Activated naive CD8-positive, alpha-beta T cell treated with anti-CD3 and anti-CD28 coated beads, Interleukin-2, amount 10 ng/mL, durations not matched to agents 7 days and 5 days (primary cell): ENCODE measurements at places on chromosomes 4 and X. TPM values are rescaled to one million over a fixed set of nuclear protein-coding genes. Genes with fewer than 3 reads are reported as not detected.

UGT2B17 gene
- not detected for total RNA-seq

DNA sequence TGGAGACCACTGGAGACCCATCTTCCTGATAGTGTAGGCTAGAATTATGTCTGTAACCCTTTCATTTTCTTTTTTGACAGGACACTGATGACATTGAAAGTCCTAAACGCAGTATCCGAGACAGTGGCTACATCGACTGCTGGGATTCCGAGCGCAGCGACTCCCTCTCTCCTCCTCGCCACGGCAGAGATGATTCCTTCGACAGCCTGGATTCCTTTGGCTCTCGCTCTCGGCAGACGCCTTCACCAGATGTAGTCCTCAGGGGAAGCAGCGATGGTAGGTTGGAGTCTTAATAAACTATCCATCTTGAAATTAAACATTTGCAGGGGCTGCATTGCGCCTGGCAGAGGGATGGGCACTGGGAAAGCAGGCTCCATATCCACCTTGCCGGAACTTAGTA is 75.4 kb downstream of the LIMCH1 start:
- H3K27ac ChIP-seq = no peak overlapping the region
- no peak overlapping the region for H3K4me3 ChIP-seq
- no peaks in the 10 kb centered on the region for H3K4me1 ChIP-seq
- DNase-seq = no peak
- H3K27me3 ChIP-seq = no peaks in the 10 kb centered on the region

- H3K27me3 ChIP-seq = no peaks in the 10 kb centered on the region
- H3K4me3 ChIP-seq = no peak overlapping the region
- no peaks in the 10 kb centered on the region for H3K4me1 ChIP-seq
- DNase-seq = no peak
- H3K27ac ChIP-seq = no peak overlapping the region
Observed at GRCh38 chr4:19999276-19999675, 252.4 kb upstream of the SLIT2 start.

- peaks cover 21% of the 10 kb centered on the region for H3K4me1 ChIP-seq
- peak within 1 kb of the TSS; percentile 94 for H3K4me3 ChIP-seq
- peaks cover 5% of the 10 kb centered on the region for H3K36me3 ChIP-seq
- peak within 1 kb of the TSS; percentile 99 for H3K27ac ChIP-seq
- H3K27me3 ChIP-seq = no peaks in the 10 kb centered on the region
Observed at GRCh38 chr4:56387023-56388001, at the start of gene AASDH. Gene AASDH, minus strand, starts transcription at chr4:56387491. Its CDS starts 3,192 bp downstream, at chr4:56384299.

CT45A1 gene
- total RNA-seq = not detected

DNA sequence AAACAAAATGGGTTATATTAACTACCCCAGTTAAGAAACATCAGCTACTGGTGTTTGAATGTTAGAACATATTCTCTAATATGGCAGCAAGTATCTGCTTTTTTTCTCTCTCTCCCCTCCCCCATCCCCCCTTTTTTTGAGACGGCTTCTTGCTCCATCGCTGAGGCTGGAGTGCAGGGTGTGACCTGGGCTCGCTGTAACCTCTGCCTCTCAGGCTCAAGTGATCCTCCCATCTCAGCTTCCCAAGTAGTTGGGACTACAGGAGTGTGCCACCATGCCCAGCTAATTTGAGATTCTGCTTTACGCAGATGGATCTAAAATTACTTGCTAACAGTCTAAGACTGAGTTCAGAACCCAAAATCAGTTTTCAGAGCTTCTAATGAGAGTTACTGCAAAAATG is 101.9 kb downstream of the AFF1 start:
- H3K4me3 ChIP-seq = no peak overlapping the region
- no peak overlapping the region for H3K27ac ChIP-seq
- H3K4me1 ChIP-seq = peaks cover 14% of the 10 kb centered on the region
- DNase-seq = no peak
- peaks cover 3% of the 10 kb centered on the region for H3K36me3 ChIP-seq

- no peak overlapping the region for H3K4me3 ChIP-seq
- no peak overlapping the region for H3K27ac ChIP-seq
- no peaks in the 10 kb centered on the region for H3K36me3 ChIP-seq
- H3K4me1 ChIP-seq = peaks cover 3% of the 10 kb centered on the region
- H3K27me3 ChIP-seq = peaks cover 15% of the 10 kb centered on the region
Observed at GRCh38 chr4:100929135-100929534, 411.3 kb upstream of the EMCN start.

DNA sequence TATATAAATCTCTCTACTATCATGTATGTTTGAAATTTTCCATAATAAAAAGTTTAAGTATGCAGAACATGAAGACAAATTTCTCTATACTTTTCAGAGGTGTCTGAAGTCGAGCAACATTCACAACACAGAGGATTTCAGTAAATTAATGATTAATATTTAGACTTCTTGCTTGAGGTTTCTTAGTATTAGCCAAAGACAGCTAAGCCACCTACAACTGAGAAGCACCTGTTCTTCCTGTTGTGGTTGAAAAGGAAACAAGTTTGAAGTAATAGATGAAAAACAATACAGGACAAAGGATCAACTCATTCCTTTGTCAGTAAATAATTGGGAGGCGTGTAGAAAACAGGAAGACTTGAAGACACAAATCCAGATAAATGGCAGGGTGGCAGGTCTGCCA is 21.1 kb downstream of the SCML1 start:
- peaks cover 1% of the 10 kb centered on the region for H3K4me1 ChIP-seq
- DNase-seq = no peak
- H3K4me3 ChIP-seq = no peak overlapping the region
- no peaks in the 10 kb centered on the region for H3K27me3 ChIP-seq
- H3K36me3 ChIP-seq = no peaks in the 10 kb centered on the region
- H3K27ac ChIP-seq = no peak overlapping the region

GRCh38 chrX:125407314-125407713 is 87.6 kb downstream of the TEX13C start:
- H3K4me3 ChIP-seq = no peak overlapping the region
- no peak overlapping the region for H3K27ac ChIP-seq
- H3K36me3 ChIP-seq = no peaks in the 10 kb centered on the region

GAGE1 gene
- not detected for total RNA-seq

RENBP gene
- 18.8 TPM for total RNA-seq

GRCh38 chrX:23884427-23885024 is 23.2 kb downstream of the APOO start:
- no peak for DNase-seq
- no peak overlapping the region for H3K4me3 ChIP-seq
- H3K27ac ChIP-seq = no peak overlapping the region
- H3K27me3 ChIP-seq = no peaks in the 10 kb centered on the region
- H3K4me1 ChIP-seq = peaks cover 5% of the 10 kb centered on the region

DRP2 gene
- 0.58 TPM for total RNA-seq

CDS1 gene
- 0.26 TPM for total RNA-seq

GRCh38 chrX:20143111-20143510 is 1.5 kb upstream of the EIF1AX start:
- peaks cover 19% of the 10 kb centered on the region for H3K4me1 ChIP-seq
- H3K27ac ChIP-seq = peak overlapping the region; percentile 60
- DNase-seq = no peak
- H3K36me3 ChIP-seq = peaks cover 6% of the 10 kb centered on the region
- no peaks in the 10 kb centered on the region for H3K27me3 ChIP-seq

ZBTB49 gene
- total RNA-seq = 9.7 TPM

GRCh38 chr4:54076673-54077072 is 12.3 kb upstream of the CHIC2 start:
- no peak overlapping the region for H3K4me3 ChIP-seq
- no peak for DNase-seq

ERAS gene
- total RNA-seq = not detected

DNA sequence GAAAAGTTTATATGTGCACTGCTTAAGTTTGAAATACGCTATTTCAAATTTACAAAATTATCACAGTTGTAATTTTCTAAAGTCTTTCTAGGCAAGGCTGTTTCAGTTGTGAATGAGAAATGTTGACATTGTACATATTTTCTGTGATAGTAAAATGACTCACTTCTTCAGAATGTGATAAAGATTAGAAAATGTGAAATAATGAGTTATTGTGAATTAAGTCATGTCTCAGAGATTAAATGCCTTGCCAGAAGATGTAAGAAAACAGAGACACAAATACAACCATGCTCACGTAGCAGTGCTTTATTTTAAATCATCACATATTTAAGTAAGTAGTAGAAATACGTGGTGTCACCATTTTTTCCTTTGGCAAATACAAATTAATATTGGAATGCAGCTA is 768 bp downstream of the CLCN4 start:
- no peak overlapping the region for H3K4me3 ChIP-seq
- H3K36me3 ChIP-seq = no peaks in the 10 kb centered on the region
- H3K27me3 ChIP-seq = peaks cover 39% of the 10 kb centered on the region
- no peak for DNase-seq
- H3K4me1 ChIP-seq = peaks cover 2% of the 10 kb centered on the region

- no peak overlapping the region for H3K4me3 ChIP-seq
- peaks cover 2% of the 10 kb centered on the region for H3K27me3 ChIP-seq
- H3K4me1 ChIP-seq = no peaks in the 10 kb centered on the region
- H3K27ac ChIP-seq = no peak overlapping the region
- DNase-seq = no peak
- no peaks in the 10 kb centered on the region for H3K36me3 ChIP-seq
Observed at GRCh38 chrX:45497290-45497689, 296.6 kb upstream of the DIPK2B start.

MAGEA6 gene
- not detected for total RNA-seq

ESX1 gene
- total RNA-seq = not detected

DNA sequence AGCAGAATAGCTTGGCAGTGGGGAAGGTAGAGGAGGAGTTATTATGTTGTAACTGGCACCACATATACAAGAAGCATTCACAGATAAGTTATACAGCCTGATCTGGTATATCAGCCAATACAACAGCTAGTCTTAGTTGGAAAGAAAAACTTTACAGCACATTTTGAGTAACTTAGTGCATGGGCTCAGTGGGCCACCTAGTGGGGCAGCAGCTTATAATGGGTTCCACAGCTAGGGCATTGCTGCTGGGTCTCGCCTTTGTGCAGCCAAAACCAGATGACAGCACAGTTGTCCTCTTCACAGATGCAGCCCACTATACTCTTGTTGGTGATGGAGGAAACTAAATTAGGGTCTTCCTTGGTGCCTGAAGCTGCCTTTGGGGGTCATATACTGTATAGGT is 448.1 kb upstream of the RASGEF1B start:
- no peak overlapping the region for H3K27ac ChIP-seq
- no peaks in the 10 kb centered on the region for H3K36me3 ChIP-seq
- H3K4me1 ChIP-seq = peaks cover 3% of the 10 kb centered on the region
- peaks cover 4% of the 10 kb centered on the region for H3K27me3 ChIP-seq
- no peak overlapping the region for H3K4me3 ChIP-seq

- DNase-seq = no peak
- H3K27ac ChIP-seq = no peak overlapping the region
- H3K36me3 ChIP-seq = no peaks in the 10 kb centered on the region
- no peaks in the 10 kb centered on the region for H3K4me1 ChIP-seq
Observed at GRCh38 chr4:124279741-124280140, 432.8 kb downstream of the ANKRD50 start.

DNA sequence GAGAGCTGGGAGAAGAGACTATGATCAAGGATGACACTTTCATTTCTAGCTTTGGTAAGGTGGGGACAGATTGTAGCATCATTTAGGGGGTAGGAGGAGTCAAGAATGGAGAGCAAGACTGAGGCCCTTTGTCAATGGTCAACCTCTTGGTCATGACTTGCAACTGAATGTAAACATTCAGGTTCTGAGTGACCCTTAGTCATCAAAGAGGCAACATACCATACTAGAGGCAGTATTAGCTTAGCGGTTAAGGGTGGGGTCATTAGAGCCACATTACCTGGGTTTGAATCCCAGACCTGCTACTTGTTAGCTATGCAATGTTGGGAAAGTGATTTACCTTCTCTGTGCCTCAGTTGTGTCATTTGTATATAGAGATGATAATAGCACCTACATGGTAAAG is 76.5 kb downstream of the MED28 start:
- H3K27ac ChIP-seq = no peak overlapping the region
- H3K4me1 ChIP-seq = no peaks in the 10 kb centered on the region
- no peaks in the 10 kb centered on the region for H3K36me3 ChIP-seq
- no peak for DNase-seq
- no peaks in the 10 kb centered on the region for H3K27me3 ChIP-seq

DNA sequence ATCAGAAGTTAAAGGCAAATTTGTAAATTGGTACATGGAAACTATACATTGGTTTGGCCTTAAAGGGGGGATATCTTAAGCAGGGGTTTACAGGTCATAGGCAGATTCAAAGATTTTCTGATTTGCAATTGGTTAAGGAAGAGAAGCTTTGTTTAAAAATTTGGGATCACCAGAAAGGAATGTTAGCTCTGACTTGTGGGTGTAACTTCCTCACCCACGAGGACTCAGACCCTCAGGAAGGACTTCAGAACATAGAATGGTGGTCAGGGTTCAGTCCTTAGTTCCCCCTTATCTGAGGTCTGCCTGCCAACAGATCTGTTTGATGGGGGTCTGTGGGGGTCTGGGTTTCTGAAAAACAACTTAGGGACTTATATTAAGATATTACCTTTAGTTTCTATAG is 427.4 kb upstream of the DIPK2B start:
- no peak for DNase-seq
- peaks cover 2% of the 10 kb centered on the region for H3K36me3 ChIP-seq
- H3K4me3 ChIP-seq = no peak overlapping the region
- H3K27me3 ChIP-seq = no peaks in the 10 kb centered on the region

IL15 gene
- total RNA-seq = 4.5 TPM
